ENCODE measurements at places on chromosomes 5 and 9.
A peak's percentile ranks its signal among the peaks of the same experiment; 100 is the strongest.

DNA sequence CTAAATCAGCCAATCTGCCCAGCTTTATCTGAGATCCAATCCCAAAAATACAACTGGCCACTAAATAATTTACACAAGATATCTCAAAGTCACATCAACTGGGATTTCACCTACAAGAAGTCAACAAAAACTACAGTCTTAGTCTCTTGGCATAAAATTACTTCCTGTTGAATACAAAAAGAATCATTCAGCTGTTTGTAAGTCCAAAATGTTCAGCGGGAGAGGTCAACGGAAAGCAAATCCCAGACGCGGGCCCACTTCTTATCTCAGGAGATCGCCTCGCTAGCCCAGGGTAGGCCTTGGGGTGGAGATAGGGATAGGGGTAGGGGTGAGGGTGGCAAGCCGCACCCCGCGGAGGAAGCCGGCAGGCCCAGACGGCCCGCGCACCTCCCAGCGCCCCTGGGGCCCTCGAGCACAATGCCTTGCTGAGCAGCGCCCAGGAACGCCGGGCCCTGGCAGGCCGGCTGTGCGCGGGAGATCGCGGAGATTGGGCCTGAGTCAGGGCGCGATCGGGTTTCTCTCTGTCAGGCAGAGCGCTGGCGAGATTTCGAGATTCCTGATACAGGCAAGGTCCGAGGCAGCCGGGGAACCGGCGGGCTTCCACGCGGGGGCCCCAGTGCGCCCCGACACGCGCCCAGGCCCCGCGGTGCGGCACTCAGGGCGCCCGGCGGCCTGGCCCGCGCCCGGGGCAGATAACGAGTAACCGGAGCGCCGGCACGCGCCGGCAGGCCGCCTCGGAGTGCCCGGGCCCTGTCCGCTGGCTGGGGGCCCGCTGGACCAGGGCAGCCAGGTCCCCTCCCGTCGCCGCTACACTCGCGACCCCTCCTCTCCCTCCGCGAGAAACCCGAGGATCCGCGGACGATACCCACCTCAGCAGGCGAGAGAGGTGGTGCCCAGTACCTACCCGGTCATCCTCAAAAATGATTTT lies 601 bp downstream of the HINT1 start:
- peak; percentile 77 for DNase-seq

GRCh38 chr5:121430538-121430937 lies 421.1 kb upstream of the FTMT start:
- DNase-seq = no peak

- no peak for DNase-seq
These were observed 35.0 kb upstream of the NSMF start for GRCh38 chr9:137494104-137494544.

- no peak for DNase-seq
These were observed 31.5 kb downstream of the VAV2 start for GRCh38 chr9:133960568-133961129.

GRCh38 chr9:81456431-81457006 lies 232.8 kb downstream of the TLE1 start:
- no peak for DNase-seq

DNA sequence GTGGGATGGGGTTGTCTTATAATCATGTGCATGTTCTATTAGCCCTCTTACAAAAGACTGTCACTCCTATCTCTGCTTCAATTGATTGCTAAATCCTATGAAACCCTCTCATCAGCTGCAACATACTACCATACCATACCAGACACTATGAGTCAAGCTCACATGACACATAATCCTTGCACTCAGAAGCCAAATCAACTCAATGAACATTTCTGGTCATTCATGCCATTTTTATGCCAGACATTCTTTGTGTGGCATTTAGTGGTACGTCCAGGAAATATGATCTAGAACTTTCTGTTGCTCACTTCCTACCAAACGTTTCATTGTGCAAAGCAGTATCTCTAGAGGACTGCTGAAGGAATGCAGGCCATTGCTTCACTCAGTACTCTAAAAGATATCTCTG lies 159.2 kb upstream of the GNA14 start:
- DNase-seq = no peak

GRCh38 chr5:173567548-173567947 lies 48.9 kb downstream of the BOD1 start:
- no peak for DNase-seq

GRCh38 chr5:122297587-122298298 lies 14.3 kb upstream of the SNCAIP start:
- no peak for DNase-seq

- DNase-seq = no peak
These were observed 39.1 kb downstream of the OXCT1 start for GRCh38 chr5:41831155-41831554.

DNA sequence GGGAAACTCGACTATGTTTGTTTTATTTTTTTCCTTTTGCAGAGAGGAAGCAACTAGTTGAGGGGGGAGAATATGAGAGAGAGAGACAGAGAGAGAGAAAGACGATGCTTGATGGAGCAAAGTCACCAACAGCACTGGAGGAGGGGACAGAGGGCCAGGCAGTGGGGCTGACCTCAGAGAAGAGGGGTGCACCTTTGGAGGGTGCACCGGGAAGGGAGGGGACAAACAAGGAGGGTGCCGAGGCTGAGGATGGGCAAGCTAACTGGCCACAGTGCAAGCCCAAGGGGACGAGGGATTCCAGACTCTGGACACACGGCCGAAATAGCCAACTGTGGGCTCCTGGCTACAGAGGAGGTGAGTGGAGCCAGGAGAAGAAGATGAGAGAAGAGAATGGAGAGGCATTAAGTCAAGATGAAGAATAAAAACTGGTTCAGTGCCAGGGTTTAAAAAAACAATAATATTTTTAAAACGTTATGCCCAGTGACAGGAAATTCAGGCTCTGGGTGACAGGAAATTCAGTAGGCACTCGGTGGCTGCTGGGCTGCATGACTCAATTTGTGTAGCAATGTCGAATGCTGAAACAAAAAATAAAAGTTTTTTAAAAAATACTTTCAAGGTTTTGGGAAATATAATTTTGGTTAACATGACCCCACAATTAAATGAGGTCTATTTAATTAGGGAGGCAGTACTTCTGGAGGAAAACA lies 13.3 kb upstream of the GLRX start:
- DNase-seq = no peak

GRCh38 chr9:20225826-20226225 lies 396.5 kb downstream of the MLLT3 start:
- DNase-seq = no peak

DNA sequence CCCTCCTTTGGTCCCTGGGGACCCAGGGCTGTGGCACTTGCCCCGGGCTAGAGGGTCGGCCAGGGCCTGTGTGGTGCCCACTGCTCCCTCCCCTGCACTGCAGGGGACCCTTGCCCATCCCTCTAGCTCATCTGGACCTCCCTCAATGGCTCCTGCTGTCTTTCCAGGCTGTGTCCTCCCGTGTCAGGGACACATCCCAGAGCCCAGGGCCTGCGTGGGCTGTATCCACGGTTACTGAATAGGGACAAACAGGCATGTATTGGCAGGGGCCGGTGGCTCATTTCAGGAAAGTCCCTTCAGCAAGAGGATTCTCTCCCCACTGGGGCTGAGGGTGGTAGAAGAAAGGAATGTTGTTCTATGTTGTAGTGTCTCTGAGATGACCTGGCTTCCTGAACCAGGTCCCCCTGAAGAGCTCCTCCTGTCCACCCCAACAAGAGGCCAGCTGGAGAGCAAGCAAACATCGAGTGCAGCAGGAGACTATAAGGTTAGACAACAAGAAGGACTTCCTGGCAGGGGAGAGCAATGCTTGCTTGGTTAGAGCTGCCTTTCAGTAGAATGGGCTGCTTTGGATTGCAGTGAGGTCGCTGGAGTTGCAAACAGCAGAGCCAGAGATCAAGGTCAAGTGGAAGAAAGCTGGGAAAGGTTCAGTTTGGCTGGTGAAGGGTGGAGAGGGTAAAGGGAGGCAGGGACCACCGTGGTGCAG lies 1.0 kb upstream of the CRB2 start:
- no peak for DNase-seq

GRCh38 chr9:125961072-125961471 lies 213.9 kb downstream of the PBX3 start:
- DNase-seq = no peak

DNA sequence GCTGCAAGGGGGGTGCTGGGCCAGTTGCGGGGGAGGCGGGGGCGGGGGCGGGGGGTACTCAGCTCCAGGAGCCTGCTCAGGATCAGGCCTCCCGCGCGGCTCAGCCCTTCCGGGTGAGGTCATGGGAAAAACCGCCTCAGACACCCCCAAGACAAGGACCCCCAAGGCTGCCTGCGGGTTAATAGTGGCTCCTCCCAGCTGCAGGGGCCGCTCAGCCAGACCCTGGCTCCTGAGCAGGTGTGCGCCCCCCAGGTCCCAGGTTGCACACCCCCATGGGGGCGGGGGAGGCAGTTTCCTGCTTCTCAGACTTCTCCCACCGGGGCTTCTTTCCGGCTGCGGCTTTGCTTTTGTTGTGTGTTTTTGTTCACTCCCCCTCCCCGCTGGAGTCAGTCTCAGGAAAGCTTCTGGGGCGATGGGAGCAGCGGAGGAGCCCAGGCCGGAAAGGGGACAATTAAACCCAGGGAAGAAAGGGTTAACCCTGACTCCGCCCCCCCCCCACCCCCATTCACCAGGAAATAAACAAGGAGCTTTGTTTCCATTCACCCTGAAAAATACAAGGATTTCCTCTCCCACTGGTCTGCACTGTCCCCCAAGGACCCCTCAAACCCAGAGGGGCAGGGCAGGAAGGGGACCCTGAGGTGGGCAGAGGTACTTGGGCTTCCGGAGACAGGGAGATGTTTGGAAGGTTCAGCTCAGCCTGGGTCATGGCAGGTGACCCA lies 42.3 kb upstream of the NOTCH1 start:
- DNase-seq = no peak

DNA sequence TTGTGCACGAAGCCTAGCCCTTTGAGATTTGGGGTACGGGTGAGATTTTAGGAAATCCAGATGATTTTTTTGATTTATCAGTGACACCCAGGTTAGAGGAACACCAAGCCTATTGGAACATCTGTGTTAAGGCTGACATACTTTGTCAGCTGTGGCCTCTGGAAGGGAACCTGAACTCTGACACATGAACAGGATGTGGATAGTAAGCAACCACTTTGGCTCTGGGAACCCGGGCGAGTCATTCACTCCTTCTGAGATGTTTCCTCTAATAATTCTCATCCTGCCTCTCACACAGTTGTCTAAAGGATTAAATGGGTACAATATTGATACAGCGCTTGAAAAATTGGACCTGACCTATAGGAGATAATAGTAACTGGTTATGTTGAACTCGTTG lies 67.8 kb downstream of the FGF1 start:
- DNase-seq = no peak

- DNase-seq = no peak
These were observed 153.8 kb upstream of the CYLC2 start for GRCh38 chr9:102841376-102841775.

GRCh38 chr5:27312291-27312893 lies 274.0 kb upstream of the CDH9 start:
- DNase-seq = no peak

GRCh38 chr9:22446589-22446949 lies at the start of gene DMRTA1:
Gene DMRTA1, plus strand, starts transcription at chr9:22446824. Its CDS starts 242 bp downstream, at chr9:22447066.
- no peak for DNase-seq

GRCh38 chr5:2876183-2876582 lies 124.7 kb upstream of the IRX2 start:
- DNase-seq = no peak

DNA sequence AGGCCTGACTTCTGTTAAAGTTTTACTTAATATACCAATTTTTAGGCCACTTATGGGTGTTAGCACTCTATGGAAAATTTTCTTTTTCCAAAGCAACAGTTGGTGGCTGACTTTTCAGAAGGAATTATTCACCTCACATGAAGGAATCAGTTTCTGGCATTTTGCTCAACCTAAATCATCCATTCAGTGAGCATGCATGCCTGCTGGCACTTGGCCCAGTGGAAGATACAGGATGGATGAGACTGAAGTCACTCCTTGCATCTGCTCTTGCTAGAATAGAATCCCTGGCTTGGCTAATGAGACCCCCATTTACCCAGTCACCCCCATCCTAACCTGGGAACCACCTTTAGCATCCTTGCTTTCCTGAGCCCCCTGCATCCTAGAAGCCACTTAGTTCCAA lies 131.7 kb downstream of the WDR41 start:
- DNase-seq = no peak

DNA sequence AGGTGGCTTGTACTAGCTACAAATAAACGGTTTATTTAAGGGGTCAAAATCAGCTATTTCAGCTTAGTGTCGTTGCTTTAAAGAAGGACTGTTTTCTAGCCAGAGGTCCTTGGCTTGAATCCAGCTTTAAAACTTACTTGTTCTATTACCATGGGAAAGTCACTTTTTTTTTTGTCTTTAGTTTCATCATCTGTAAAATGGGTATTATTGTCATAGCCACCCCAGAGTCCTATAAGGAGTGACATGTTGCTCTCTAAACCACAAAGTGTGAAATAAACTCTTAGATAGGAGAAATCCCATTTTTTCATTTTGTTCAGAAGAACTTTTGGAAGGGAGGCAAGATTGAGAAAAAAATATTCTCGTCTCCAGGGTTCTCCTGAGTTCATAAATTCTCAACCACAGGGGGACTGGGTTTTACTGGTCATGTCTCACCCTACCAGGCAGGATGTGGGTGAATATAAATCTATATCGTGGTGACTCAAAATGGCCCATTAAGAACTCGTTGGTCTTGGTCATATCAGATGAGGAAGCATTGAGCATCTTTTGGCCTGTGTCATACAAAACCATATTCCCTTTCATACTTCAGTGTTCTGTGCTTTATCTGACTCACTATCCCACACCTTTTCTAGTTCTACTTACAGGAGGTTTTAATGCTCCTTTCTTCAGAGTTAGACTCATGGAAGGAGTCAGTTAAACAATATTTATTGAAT lies 202.7 kb upstream of the NR3C1 start:
- no peak for DNase-seq

GRCh38 chr5:135737701-135738563 lies 96.5 kb upstream of the SLC25A48 start:
- DNase-seq = no peak

DNA sequence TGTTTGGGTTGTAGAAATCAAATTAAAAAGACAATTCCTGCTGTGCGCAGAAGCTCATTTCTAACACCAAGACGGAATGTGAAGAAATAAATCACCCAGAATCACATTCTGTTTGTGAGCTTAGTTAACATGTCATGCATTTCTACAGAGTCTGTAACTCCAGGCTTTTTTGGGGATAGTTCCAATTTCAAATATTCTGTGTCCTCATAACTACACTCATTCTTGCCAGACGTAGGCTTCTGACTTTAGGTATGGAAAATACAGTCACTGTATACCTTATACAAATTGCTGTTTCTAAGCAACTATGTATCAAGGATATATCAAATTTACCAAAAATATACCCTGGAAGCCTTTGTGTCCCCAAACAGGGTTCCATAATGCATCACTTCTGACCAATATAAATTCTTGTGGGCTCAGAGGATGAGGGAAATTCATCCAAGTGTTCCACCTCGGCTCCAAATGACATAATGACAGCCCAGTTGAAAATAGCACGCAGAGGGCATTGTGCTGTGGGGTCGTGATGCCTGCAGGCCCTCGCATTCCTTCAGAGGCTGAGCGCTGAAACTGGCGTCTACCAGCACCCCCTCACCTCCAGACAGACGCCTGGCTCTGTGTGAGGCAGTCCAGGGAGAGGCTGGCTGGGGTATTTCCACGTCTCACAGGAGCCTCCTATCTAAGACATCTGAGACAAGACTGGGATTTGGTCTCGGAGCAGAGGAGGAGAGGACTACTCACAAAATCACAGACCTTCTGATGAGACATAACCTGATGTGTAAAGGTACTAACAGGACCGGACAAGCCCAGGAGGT lies 79.8 kb downstream of the KLF4 start:
- DNase-seq = no peak
